ENCODE measurements at places on chromosomes 7 and 10.

GRCh38 chr10:4693967-4694366, 132.0 kb upstream of the AKR1E2 start:
- DNase-seq = no peak

DNA sequence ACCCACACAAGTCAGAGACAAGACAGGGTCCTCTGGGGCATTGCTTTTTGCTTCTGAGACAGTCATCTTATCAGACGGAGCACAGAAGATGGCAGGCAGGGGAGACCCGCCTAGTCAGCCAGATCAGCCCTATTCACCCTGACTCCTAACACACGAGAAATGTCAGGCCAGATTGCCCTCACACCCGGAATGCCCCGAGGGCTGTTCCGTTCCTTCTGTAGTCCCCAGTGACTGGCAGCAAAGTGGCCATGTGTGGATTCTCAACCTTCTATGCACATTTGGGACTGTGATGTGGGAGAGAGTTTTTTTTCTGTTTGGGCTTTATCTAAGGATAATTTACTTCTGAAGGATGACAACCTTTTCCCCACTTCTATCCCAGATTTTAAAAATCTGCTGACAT, 35.5 kb upstream of the TBX20 start:
- no peak for DNase-seq

DNA sequence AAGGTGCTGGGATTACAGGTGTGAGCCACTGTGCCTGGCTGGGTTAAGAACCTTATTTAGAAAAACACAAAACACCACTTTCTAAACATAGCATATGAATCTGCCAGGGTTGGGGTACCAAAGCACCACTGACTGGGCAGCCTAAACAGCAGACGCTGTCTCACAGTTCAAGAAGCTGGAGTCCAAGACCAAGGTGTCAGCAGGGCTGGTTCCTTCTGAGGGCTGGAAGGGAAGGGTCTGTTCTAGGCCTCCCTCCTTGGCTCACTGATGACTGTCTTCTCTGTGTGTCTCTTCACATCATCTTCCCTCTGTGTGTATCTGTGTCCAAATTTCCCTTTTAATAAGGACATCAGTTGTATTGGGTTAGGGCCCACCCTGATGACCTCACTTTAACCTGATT, 49.6 kb downstream of the HIPK2 start:
- DNase-seq = no peak

DNA sequence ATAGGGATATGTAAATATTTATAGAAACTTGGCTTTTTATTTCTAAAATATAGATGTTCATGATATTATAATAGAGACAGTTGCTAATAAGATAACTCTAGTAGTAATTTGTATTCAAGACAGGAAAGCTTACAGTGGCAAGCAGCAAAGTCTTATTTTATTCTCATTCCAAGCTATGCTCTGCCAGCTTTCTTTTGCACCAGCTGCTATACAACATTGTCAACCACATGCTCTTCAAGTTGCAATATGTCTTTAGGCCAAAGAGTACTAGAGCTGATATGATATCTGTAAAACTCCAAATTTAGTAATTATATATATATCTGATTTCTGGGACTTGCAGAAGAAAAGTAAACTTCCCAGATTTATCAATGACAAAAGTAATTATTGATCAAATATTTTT, 350.1 kb downstream of the HGF start:
- no peak for DNase-seq

DNA sequence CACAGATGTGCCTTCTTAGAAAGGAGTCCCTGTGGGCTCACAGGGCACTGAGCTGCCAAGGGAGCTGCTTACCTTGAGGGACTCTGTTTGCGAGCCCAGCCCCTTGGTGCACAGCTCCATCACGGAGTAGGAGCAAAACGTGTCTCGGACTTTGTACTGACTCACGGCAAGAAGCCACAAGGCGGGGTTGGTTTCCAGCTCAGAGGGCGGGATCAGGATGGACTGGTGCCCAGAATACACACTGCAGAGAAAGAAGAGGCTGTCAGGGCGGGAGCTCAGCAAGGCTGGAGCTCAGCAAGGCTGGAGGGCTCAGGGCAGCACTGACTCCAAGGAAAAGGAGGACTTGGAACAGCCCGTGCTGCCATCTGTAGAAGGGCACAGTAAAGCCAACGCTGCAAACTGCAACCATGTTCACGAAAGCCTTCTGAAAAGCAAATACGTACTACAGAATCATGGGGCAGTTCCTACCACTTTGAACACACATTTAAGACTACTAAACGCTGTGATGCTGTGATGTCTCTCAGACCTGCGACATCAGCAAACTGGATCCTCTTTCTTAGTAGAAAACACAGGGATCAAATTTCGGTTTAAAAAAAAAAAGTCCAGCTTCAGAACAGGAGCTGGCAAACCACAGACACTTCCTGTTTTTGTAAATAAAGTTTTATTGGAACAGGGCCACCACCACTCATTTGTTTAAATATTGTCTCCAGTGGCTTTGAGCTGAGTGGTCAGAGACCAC, 194.3 kb downstream of the ZMYND11 start:
- DNase-seq = peak; percentile 88

GRCh38 chr7:151821806-151822540, 54.9 kb downstream of the PRKAG2 start:
- DNase-seq = no peak

DNA sequence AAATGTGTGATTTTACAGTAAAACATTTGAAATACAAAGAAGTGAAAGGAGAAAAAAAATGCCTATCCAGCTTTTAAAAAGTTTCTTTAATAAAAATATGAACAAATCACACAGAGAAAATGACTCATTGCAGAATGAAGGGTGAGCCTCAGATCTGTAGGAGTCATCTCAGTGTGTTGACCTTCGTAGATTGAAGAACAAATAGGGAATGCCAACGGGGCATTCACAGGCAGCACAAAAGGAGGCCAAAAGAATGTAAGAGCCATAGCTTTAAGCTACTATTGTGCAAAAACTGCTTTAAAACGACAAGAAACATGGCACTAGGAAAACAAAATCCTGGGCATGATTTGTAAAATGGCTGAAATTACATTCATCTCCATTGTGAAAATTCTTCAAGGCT, 782.7 kb upstream of the CELF2 start:
- no peak for DNase-seq

DNA sequence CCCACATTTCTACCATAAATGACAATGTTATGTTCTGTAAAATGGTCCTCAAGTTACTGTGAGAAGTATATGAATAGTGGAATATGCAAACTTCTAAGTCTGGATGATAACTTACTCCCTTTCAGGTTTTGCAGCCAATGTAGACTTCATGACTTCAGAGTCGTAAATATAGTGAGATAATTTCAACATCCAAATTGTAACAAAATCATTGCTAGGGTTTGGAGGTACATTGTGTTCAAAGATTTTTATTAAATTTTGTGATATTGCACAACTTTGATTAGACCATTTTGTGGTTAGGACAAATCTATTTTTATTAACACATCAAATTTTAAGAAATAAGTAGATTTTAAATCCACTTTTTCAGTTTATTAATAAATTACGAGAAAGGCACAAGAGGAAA, 270.3 kb downstream of the RNLS start:
- DNase-seq = no peak

GRCh38 chr7:1200045-1200444, 32.6 kb upstream of the UNCX start:
- DNase-seq = peak; percentile 42

GRCh38 chr7:133349101-133349500, 96.2 kb downstream of the EXOC4 start:
- DNase-seq = no peak

- no peak for DNase-seq
These were observed 67.6 kb downstream of the CREB3L2 start for GRCh38 chr7:137934176-137934826.

- no peak for DNase-seq
These were observed 14.5 kb downstream of the ADK start for GRCh38 chr10:74165530-74165901.

- no peak for DNase-seq
These were observed 295.9 kb upstream of the ZNF32 start for GRCh38 chr10:43944381-43945093.

GRCh38 chr7:125326666-125327255, 397.1 kb upstream of the POT1 start:
- no peak for DNase-seq

DNA sequence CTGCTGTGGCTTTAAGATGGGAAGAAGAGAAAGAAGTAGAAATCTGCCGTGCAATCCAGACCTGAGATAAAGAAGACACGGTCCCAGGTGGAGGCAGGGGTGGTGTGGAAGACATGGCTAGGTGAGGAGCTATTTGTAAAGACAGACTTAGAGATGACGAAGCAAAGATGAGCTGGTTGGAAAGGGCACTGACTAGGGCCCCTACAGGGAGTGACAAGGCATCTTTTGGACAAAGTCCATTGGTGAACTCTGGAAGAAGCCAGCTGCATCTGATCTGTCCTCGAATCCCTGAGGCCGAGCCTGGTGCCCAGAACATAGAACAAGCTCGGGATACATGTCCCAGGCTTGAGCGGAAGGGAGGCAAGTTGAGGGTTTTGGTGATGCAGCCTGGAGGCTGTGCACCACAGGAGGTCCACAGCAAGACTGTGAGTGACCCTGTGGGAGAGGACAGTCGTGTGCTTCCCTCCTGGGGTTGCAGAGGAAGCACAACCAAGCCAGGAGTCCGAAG, 191.2 kb downstream of the ADAM12 start:
- DNase-seq = no peak

DNA sequence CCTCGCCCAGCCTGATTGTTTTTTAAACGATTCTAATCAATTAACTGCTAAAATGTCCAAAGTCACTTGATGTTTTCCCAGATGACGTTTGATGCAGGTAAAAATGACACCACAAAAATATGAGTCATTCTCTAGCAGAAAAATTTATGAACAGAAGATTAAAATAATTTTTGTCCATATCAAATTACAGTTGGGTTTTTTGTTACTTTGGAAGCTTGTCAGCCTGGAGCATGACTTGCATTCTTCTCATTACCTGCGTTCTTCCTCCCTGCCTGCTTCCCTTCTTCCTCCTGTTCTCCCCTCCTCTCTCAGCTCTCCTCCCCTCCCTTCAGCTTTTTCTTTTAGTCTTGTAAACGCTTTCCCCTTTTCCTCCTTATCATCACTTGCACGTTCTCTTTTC, 18.7 kb downstream of the IL15RA start:
- DNase-seq = no peak

GRCh38 chr10:70391654-70392053, 9.2 kb upstream of the LRRC20 start:
- no peak for DNase-seq

Data from RPMI8226 (cell line).